PC-3 (cell line): ENCODE measurements at places on chromosomes 1 and 21.

- DNase-seq, result peak; percentile 29
Observed at GRCh38 chr21:36156815-36157670, at the start of gene DOP1B. Gene DOP1B (plus strand): TSS chr21:36156824. CDS start chr21:36164734, 7,910 bp downstream.

GRCh38 chr1:80202118-80202517 lies 1195.6 kb upstream of the ADGRL4 start:
- DNase-seq, result no peak

DNA sequence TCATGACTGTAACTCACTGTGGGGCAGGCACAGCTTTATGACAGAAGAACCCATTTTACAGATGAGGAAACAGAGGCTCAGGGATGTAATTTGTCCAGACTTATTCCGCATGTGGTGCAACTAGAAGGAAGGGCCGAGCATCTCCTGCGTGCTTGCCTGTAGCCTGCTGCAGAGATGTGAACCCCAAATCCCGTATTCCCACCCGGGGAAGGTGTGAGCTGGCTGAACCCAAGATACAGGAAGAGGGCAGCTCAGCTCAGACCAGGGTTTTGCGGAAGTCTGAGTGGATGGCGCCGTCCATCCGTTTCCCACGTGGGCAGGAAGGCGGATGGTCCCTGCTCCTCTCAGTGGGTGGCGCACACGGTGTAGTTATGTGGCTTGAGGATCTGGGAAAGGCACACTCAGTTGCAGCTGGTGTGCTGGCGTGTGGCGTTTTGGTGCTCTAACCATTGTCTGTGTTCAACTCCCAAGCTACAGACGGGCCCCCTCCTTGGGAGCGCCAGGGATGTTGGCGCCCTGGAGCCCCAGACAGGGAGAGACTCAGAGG lies 1.2 kb downstream of the CROCC start:
- DNase-seq, result no peak

DNA sequence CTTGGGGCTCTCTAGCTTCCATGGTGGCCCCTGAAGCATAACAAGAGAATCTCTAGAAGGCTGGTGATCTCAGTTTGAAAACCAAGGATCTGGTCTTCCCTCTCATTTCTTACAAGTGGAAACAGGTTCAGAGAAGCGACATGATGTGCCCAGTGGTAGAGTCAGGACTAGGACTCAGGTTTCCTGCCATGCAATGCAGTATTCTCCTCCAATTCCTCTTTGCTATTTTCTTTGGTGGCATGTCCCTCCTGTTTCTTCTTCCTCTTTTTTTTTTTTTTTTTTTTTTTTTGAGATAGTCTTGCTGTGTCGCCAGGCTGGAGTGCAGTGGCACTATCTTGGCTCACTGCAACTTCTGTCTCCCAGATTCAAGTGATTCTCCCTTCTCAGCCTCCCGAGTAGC lies 195.6 kb upstream of the C1orf105 start:
- DNase-seq, result no peak

GRCh38 chr1:12420171-12420570 lies 190.3 kb downstream of the VPS13D start:
- DNase-seq, result no peak

DNA sequence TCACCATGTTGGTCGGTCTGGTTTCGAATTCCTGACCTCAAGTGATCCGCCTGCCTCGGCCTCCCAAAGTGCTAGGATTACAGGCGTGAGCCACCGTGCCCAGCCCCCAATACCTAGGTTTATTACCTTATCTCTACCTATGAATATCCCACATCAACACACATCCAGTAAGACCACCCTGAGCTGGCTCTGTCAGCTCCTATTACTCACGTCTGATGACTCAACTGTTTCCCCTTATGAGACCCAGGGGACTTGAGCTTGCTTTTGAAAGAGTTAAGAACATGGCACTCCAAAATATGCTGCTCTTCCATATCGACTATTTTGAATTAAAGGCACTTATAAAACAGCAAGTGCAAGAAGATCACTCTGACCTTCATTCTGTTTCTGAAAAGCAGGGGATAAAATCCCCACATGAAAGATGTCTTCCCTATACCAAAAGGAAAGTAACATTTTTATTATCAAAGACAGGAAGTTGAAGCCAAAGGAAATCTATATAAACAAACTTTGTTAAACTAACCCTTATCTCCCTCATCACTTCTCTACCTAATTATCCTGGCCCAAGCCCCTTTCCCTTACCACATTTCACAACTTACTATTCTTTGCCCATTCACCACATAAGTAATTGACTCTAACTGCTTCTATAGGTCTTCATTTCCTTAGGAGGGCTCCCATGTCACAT lies 41.3 kb upstream of the OSBPL9 start:
- no peak for DNase-seq

DNA sequence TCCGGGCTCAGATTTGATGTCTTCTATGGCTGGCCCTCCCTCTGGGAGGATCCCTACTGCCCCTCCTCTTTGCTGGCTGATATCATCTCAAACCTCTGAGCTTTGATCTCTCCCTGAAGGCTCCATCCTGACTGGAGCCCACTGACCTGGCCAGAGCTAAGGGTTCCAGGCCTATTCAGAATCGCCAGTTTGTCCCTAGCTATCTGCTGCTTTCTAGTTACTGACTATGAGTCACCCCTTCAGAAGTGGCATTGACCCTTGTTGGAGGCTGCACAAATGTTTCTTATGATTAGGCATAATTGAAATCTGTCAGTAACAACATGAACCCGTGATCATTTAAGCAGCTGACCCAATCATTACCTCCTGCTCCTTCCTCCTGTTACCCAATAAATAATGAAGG lies 87.1 kb downstream of the ABCA4 start:
- no peak for DNase-seq

- DNase-seq, result no peak
Observed at GRCh38 chr1:226369110-226369509, 38.8 kb downstream of the PARP1 start.
